ENCODE measurements at places on chromosomes 5 and 9.

GRCh38 chr9:22039258-22039657, 30.2 kb upstream of the CDKN2B start:
- no peak for DNase-seq

DNA sequence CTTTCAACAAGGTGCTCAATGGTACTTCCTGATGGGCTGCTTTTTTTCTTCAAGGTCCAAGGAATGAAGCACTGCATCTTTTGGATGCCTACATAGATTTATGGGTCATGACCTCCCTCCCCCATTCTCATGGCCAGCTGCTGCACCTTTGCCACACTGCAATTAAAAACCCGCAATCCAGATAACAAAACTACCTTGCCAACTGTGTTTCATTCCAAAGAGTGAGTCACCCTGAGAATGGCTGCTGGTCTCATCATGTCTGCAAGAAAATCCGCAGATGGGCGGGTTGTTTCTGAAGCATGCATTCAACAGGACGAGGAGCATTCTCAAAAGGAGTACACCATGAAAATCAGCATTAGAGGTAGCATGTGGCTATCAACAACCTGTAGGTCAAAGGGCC, 139.8 kb downstream of the ELAVL2 start:
- DNase-seq = peak; percentile 90

DNA sequence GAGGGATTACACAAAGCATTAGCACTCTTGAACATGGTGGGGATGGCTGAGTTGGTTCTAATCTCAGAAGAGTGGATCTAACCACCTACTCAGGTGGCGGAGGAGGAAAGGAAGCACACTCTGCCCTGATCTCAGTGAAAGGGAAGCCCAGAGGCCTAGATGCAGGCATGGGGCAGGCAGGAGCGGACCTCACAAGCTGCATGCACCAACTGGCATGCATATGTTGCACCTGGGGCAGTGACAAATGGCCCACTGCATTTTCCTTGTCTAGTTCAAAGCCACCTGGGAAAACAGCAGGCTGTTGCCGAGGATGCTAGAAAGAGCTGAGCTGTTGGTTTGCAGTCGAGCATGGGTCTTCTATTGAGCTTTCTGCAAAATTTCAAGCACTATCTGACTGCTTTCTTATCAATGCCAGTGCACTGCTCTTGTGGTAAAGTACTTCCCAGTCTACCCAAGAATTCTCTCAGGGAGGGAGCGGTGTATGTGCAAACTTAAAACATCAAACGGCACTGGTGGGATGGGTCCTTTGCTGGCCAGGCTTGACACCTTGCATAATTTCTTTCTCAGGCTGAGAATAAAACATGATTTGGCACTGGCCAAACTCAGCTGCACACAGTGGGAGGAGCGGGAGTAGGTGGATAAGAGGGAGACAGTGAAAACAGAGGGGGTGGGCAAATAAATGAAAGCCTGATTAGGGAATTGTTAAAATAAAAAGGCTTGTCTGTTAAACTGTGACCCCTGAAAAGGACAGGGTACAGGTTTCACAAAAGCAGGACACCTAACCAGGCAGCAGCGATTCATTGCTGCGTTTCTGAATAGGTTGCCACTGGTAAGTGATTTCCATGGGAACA, 108.9 kb downstream of the MARCHF3 start:
- DNase-seq = no peak

DNA sequence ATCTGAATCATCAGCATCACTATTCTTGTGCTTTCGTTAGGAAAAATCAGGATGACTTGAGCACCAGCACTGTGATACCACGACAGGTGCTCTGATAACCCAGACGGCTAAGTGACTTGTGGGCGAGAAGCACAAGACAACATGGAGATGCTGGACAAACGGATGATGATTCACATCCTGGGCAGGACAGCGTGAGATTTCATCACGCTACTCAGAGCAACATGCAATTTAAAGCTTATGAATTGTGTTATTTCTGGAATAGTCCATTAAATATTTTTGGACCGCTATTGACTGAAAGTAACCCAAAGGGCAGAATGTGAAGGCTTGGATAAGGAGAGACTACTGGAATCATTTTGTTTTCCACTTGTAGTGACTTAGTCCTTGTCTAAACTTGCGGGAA, 114.8 kb upstream of the DAPK1 start:
- peak; percentile 42 for DNase-seq

GRCh38 chr5:127885176-127885575, 182.0 kb downstream of the CCDC192 start:
- no peak for DNase-seq

DNA sequence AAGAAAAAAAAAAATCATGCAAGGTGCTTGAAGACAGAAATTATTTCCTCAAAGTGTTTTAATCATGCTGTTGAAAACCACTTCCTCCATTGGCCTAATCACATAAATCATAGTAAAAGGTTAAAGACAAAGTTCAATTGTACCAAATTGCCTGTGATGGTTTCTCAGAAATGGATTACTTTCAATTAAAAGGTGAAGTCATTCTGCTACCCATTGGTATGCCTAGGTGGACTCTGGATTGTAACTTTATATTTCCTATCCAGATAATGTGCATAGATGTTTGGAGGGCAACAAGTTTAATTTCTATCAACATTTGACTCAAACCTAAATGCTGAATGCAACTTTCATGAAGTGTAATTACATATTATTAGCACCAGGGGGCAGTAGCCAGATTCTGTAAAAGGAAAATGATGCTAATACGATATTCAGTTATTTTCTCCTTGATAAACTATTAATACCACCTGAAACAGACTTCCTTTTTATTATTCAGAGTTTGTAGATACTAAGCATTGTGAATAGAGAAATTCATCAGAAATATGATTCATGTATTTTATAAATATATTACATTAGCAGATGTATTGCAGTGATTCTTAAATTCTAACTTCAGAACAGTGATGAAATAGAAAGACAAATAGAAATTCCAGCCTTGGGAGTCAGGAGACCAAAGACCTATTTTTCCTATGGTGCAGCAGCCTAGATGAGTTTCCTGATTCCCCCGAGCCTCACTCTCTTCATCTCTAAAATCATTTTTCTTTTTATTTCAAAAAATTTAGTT, 148.2 kb downstream of the CAAP1 start:
- peak; percentile 18 for DNase-seq

- no peak for DNase-seq
Measured at GRCh38 chr9:112348257-112349007, 15.0 kb upstream of the PTBP3 start.

- DNase-seq = no peak
Measured at GRCh38 chr9:8428389-8428788, 628.8 kb upstream of the DMAC1 start.

- no peak for DNase-seq
Measured at GRCh38 chr5:68287976-68288706, 72.6 kb downstream of the PIK3R1 start.

- peak; percentile 15 for DNase-seq
Measured at GRCh38 chr9:103574056-103574455, 520.1 kb upstream of the SMC2 start.

DNA sequence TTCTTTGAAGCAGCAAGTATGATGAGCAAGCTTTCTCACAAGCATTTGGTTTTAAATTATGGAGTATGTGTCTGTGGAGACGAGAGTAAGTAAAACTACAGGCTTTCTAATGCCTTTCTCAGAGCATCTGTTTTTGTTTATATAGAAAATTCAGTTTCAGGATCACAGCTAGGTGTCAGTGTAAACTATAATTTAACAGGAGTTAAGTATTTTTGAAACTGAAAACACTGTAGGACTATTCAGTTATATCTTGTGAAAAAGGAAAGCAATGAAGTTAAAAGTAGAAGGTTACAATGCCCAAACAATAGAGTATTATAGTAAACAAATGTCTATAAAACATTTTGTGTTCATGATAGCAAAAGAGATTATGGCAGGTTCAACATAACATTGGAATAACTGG, 88.6 kb downstream of the JAK2 start:
- no peak for DNase-seq

DNA sequence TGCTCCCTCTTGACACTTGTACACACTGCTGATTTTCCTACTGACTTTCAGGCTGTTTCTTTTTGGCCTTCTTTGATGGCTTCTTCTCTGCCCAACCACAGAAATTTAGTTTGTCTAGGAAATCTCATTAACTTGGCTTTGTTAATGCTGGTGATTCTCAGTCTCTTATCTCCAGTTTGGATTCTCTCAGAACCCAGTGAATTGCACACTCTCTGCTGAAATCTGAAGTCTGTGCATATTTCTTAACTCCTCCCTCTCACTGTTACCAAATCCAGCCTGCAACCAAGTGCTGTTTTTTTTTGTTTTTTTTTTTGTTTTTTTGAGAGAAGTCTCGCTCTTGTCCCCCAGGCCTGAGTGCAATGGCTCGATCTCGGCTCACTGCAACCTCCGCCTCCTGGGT, 117.2 kb downstream of the CDC42SE2 start:
- no peak for DNase-seq

DNA sequence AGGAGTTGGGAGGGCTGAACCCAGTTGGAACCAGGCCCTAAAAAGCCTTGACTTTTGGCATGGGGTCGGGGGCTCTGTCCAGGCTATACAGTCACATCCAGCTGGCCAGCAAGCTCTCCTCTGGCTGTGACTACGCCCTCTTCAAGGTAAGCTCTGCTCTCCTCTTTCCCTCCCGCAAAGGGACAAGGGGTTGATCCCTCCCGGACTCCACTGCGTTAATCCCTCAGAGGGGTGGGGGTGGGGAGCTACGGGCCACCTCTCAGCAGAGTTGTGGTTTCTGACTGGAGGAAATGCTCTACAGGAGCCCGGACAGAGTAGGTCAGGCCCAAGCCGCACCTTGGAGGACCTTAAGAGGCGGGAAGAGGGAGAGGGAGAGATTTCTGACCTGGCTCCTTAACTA, 3.0 kb upstream of the TSPAN17 start:
- no peak for DNase-seq

- DNase-seq = no peak
Measured at GRCh38 chr9:136713550-136713949, 1.2 kb downstream of the DIPK1B start.

DNA sequence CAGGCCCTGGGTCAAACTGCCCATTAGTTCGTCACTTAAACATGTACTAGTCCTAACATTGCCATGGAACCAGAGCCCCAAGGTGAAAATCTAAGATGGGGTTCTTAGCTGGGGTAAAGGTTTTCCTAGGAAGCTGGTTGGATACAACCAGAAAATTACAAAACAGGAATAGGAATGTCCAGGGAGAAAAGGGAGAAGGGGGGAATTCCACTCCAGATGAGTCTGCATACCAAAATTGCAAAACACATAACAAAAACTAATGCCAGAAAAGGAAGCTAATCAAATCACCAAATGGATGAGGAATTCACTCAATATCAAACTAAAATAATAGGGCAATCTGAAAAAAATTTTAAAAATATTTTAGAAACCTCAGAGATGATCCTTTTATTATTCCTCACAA, 396.2 kb downstream of the EFNA5 start:
- DNase-seq = no peak

- DNase-seq = no peak
Measured at GRCh38 chr5:72814104-72814503, 2.4 kb upstream of the TNPO1 start.

GRCh38 chr9:73996844-73997243, 500.3 kb upstream of the RORB start:
- no peak for DNase-seq

- no peak for DNase-seq
Measured at GRCh38 chr5:143030349-143030748, 260.2 kb downstream of the ARHGAP26 start.

DNA sequence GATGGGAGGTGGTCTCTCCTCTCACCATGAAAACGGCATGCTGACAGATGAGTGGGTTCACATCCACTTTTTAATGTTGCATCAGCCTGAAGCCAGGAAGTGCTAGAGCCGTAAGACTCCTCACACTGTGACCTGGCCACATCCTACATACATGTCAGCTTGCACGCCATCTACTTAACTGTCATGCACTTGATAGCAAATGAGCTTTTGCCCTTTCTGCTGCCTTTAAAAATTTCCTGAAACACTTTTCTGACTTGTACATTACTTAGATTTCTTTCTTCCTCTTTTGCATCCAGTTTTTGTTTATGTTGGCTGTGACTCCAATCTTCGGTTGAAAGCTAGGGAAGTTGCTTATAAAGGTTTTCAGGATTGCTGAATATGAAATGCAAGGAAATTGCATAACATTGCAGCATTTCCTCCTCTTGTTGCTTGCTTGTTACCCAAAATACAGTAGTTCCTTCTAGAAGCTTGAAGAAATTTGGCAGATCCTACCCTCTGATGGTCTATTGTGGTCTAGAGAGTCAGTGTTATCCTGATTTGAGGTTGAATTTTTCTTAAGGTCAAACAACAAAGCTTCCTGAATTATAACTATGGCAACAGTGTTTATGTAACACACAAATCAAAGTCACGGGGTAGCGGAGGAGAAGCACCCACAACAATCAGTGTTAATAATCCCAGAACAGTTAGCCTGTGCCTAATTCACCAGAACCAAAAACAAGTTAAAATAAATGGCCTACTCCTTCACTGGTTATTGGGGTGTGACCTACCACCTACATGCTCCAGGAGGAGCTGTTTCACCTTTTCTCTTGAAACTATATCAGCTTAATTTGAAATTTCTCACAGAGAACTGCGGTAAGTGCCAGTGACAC, 232.5 kb downstream of the ARHGAP26 start:
- DNase-seq = peak; percentile 81

GRCh38 chr5:36378551-36378950, 76.8 kb upstream of the RANBP3L start:
- no peak for DNase-seq

GRCh38 chr5:31415009-31415923, 116.6 kb downstream of the DROSHA start:
- no peak for DNase-seq

GRCh38 chr9:98775831-98776441, 20.4 kb downstream of the ANKS6 start:
- DNase-seq = peak; percentile 48

DNA sequence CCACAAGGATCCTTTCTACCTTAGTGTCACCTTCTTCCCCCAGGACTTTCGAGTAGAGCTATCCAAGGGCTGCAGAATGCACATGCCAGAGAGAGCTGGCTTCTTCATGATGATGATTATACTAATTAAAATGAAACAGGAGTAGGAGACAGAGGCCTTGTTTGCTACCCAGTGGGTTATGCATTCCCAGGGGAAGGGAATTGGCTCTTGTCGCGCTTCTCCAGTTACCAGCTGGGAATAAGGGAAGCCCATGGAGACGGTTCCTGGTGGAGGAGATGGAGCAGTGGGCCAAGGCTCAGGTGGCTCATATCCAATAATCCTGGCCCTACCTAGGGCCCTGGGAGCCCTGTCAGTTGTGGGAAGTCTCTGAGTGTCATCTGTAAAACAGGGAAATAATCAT, 65.1 kb downstream of the WWC1 start:
- no peak for DNase-seq

- peak; percentile 86 for DNase-seq
Measured at GRCh38 chr9:7756088-7756487, 43.5 kb downstream of the DMAC1 start.

GRCh38 chr9:110146373-110146772, 61.6 kb downstream of the C9orf152 start:
- no peak for DNase-seq

- DNase-seq = no peak
Measured at GRCh38 chr5:127609957-127610356, 38.9 kb upstream of the CTXN3 start.

DNA sequence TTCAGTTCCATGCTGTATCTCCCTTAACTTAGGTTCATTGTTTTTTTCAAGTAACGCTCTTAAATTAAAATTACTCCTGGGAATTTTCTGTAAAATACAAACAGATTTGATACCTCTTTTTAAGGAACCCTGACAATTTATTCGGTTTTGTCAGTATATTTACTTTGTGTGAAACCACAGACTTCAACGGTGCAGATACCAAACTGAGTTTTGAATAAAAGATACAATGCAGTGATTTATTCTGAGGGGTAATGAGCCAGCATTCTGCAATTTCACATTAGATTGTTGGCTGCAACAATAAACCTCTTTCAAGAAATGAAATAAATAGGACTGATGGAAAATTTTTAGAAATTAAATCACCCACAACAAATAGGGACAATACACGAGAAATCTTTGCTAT, 308.6 kb upstream of the EDIL3 start:
- DNase-seq = no peak

Measured in HT1080 (cell line).